Cardiac septum (tissue), 1 donor: ENCODE measurements at places on chromosomes 1 and 21.

DNA sequence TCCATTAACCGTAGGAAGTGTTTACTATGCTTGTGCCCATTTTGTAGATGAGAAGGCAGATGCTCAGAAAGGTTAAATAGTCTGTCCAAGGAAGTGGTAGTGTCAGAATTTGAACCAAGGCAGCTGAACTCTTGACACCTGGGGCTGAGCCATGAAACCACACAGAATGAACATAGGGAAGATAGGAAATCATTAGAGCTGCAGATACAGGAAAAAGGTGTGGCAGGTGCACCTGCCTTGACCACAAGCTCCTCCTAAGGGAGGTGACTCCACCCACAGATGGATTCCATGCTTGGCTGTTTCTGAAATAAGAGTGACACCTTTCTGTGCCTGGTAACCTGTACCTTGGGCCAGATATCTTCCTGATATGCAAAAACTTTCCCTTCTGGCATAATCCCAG lies 69.9 kb upstream of the IGSF21 start:
- DNase-seq: no peak

GRCh38 chr1:17163789-17164666 lies 40.9 kb upstream of the PADI1 start:
- no peak for DNase-seq

GRCh38 chr1:9473032-9473807 lies 66.0 kb upstream of the SLC25A33 start:
- no peak for DNase-seq

DNA sequence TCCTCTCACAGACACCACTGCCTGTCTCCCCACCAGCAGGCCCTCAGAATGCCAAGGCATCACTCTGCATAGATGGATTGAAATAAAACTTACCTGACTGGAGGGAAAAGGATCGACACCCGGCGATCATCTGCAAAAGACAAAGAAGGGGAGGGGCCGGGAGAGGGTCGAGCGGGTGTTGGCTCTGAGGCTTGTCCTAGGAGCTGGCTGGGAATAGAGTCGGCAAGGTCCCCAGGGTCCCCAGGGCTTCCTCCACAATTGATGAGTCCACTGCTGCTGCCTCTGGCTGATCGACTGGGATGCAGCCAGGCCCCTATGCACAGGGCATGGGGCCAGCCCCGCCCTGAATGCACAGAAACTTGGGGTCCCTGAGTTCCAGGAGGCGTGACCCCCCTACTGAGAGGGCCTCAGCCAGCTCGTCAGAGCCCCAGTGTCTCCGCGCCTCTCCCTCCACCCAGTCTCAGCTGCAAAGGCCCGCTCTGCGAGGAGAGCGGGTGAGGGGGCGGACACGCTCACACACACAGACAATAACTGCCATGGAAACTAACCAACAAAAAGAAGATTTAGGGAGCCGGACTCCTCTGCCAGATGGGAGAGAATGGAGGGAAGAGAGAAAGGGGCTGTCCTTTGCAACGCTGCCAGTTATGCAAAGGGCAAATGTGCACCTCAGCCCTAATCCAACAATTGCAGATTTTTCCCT lies at the start of gene KLHDC8A:
TSS of gene KLHDC8A (minus strand) at position 483 of the 700 bp plus-strand sequence. CDS start 13,318 bp downstream, outside the sequence.
- DNase-seq: no peak

GRCh38 chr21:31201144-31201543 lies 142.9 kb downstream of the TIAM1 start:
- no peak for DNase-seq

DNA sequence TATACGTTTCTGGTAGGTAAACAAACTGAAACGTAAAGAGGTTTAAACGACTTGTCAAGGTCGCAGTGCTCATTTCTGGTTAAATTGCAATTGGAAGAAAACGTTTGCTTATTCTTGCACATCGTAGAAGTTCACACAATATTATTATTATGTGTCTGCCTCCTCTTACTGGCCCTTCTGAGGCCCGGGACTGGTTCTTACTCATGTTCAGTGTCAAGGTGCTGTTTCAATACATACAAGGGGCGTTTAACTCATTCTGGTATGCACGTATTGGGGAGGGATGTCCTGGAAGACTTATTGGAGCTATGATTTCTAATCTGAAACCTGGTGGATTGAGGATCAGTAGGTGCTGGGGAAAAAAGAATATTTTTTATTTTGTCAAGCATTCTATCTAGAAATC lies 932 bp downstream of the RPF1 start:
- DNase-seq: no peak

DNA sequence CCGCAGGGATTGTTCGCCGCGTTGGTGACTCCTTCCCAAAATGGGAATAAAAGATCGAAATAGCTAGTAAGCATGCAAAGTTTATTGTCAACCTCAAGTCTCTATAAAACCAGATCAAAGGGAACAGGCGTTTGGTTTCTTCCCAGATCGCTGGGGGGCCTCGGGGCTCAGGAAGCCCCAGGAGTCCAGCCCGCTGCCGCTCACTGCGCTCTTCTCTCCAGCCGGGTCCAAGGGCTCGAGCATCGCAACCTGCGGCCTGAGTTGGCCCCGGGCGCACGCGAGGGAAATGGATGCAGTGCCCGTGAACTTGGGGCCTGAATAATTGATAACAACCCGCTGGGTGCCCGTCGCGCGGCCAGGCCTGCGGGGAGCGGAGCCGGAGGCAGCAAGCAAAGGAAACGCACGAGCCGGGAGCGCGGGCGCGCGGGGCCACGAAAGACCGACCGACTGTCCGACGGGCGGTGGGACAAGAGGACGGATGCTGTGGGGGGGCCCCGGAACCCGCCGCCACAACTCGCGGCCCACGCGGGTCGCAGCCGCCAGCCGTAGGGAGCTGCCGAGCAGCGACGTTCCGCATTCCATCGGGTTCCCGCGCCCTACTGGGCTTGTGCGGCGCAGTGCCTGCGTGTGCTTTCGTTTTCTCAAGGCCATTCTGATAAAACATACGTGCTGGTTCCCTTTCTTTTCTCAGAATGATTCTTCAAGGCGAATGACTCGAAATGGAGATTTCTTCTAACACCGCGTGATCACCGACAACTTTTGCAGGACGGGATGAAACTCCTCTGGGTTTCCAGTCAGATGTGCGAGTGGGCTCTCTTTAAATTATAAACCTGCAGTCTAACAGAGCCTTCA lies 14.0 kb upstream of the ALX3 start:
- no peak for DNase-seq

GRCh38 chr1:60151311-60151710 lies 77.7 kb upstream of the C1orf87 start:
- DNase-seq: no peak

- DNase-seq: no peak
Measured at GRCh38 chr1:91498035-91498434, 2.6 kb upstream of the CDC7 start.
